ENCODE measurements at places on chromosomes 13 and 19. TPM values are rescaled to one million over a fixed set of nuclear protein-coding genes. Genes with fewer than 3 reads are reported as not detected.

The PEX11G gene
- 6.4 TPM for total RNA-seq

The RYR1 gene
- total RNA-seq: 0.28 TPM

The POSTN gene
- total RNA-seq: 44.0 TPM

The SLC35E1 gene
- 62.6 TPM for total RNA-seq

The MRPL34 gene
- 58.8 TPM for total RNA-seq

The ZNF574 gene
- total RNA-seq: 13.5 TPM

The PALM3 gene
- total RNA-seq: not detected

The ACP7 gene
- total RNA-seq: not detected

The DNAAF3 gene
- 4.9 TPM for total RNA-seq

The SLC6A16 gene
- total RNA-seq: 0.39 TPM

The TEX29 gene
- not detected for total RNA-seq

The FGF9 gene
- total RNA-seq: not detected

The FAM98C gene
- 18.8 TPM for total RNA-seq

The STOML3 gene
- not detected for total RNA-seq

The NOP53 gene
- 165 TPM for total RNA-seq

The ZNF737 gene
- total RNA-seq: 1.1 TPM

The NOTCH3 gene
- 7.7 TPM for total RNA-seq

The INSR gene
- total RNA-seq: 8.8 TPM

The TMEM38A gene
- total RNA-seq: 4.5 TPM

The CLEC17A gene
- total RNA-seq: not detected

The CLC gene
- total RNA-seq: not detected

The CCDC70 gene
- total RNA-seq: not detected

The BEST2 gene
- total RNA-seq: 0.70 TPM

The TNFSF9 gene
- 6.2 TPM for total RNA-seq

The ZNF835 gene
- not detected for total RNA-seq

The GPR12 gene
- total RNA-seq: not detected

The CDX2 gene
- not detected for total RNA-seq

The RABAC1 gene
- 104 TPM for total RNA-seq

The SLC15A1 gene
- not detected for total RNA-seq

The ZNF560 gene
- not detected for total RNA-seq

The CEACAM16 gene
- not detected for total RNA-seq

The KLK8 gene
- total RNA-seq: not detected

The CBARP gene
- total RNA-seq: 7.0 TPM

The RXFP2 gene
- total RNA-seq: not detected

The P2RY11 gene
- 43.1 TPM for total RNA-seq

The ZNF570 gene
- total RNA-seq: 0.96 TPM

The GIPC3 gene
- not detected for total RNA-seq

The ZNF181 gene
- total RNA-seq: 9.0 TPM

The KRTDAP gene
- total RNA-seq: not detected

The RNF225 gene
- total RNA-seq: 0.98 TPM

The CEACAM1 gene
- total RNA-seq: 0.32 TPM

The RFX1 gene
- 16.8 TPM for total RNA-seq

The CCDC61 gene
- 18.9 TPM for total RNA-seq

The PCDH20 gene
- not detected for total RNA-seq

The PLA2G4C gene
- total RNA-seq: 1.1 TPM

The CPT1C gene
- total RNA-seq: not detected

The SHISA7 gene
- total RNA-seq: not detected

The MBD3L3 gene
- total RNA-seq: not detected

The EBI3 gene
- total RNA-seq: 0.35 TPM

The ODAD3 gene
- total RNA-seq: 0.30 TPM

The SKA3 gene
- 5.9 TPM for total RNA-seq
